ENCODE measurements at places on chromosomes 12 and 14. TPM values are rescaled to one million over a fixed set of nuclear protein-coding genes. Genes with fewer than 3 reads are reported as not detected.
A peak's percentile ranks its signal among the peaks of the same experiment; 100 is the strongest.

DNA sequence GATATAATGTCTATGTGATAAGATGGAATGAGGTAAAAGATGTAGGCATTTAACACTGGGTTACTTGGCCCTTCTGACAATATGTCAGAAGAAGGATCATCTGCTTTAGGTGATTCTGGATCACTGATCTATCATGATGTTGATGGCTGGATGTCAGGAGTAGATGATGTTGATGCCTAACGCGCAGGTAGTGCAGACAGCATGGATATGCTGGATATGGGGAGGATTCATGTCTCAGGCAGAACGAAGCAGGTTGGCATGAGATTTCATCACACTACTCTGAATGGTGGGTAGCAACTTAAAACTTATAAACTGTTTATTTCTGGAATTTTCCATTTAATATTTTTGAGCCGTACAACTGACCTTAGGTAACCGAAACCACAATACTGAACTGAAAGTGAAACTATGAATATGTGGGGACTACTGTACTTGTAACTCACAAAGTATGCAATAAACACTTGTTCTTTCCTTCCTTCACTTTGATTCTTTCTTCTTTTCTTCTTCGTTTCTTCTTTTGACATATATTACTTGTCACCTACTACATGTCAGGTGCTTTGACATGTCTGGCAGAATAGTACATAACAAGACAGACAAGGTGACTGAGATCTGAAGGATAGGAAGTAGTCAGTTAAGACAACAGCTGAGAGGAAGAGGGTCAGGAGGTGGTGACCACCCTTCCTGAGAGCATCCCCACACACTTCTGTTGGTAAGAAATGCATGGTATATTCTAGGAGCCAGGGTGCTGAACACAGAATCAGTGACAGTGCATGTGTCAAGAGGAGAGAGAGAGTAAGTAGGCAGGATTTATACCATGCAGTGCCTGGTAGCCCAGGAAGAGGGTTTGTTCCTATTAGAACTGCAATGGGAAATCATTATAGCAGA is 238.8 kb downstream of the PPFIA2 start:
- peak; percentile 4 for DNase-seq

The KRT78 gene
- total RNA-seq, result not detected

GRCh38 chr12:1705774-1706631 is 15.1 kb downstream of the ADIPOR2 start:
- DNase-seq, result no peak

The SLC25A47 gene
- not detected for total RNA-seq

GRCh38 chr14:106850913-106851825 is 1324.8 kb downstream of the TMEM121 start:
- DNase-seq, result no peak

GRCh38 chr12:77116277-77116676 is 50.9 kb upstream of the E2F7 start:
- no peak for DNase-seq

DNA sequence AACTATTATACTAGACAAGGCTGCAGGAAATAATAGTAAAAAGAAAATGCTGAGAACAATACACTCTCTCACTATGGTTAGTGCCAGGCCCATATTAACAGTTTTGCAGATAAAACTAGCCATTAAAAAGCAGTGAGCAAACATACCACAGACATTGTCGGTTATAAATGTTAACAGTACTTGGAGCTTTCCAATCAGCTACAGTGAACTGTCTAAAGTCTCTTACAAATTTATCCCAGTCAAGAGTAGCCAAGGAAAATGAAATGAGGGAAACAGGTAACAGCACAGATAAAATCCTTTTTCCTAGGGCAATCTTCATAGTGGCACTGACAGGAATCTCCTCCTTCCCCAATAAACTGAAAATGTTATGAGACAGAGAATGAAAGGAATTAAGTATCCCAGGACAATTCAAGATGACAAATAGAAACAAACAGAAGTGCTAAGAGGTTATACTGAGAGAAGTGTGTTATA is 30.8 kb downstream of the PAWR start:
- no peak for DNase-seq

DNA sequence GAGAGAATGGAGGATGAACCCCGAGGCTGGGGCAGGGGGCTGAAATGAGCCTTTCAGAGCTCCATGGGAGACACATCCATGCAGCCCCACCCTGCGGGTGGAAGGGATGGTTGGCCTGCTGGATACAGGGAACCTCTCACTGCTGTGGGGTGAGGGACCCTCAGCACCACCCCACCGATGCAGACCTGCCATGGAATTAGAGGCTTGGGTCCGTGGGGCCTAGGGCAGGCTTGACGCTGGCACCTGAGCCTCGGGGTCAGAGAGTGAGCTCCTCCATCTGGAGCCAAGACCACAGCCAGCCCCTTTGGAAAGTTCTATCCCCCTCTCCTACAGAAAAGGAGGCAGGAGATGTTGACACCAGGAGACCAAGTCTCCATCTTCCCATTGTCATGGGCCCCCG is 7.4 kb upstream of the KRT74 start:
- DNase-seq, result no peak

The KRT83 gene
- 5.9 TPM for total RNA-seq

The CPM gene
- total RNA-seq, result 1.2 TPM

DNA sequence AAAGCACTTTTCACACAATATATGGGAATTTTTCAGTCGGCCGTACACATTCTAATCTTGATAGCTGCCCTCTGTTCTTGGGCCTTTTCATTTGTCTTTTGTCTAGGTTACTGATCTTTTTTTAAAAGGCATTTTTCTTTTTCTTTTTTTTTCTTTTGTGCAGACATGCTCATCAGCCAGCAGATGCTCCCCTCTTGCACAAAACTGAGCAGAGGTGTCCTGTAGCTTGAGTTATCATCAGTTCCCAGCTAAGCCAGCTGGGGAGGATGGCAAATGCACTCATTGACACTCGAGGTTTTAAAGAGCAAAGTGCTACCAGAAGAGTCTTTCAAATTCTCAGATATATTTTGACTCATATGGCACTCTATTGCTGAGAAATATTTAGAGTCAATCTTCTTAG is 913.9 kb upstream of the SEL1L start:
- no peak for DNase-seq

The TNFAIP2 gene
- 1.8 TPM for total RNA-seq

The GPD1 gene
- total RNA-seq, result 1.2 TPM

- DNase-seq, result peak; percentile 19
Observed at GRCh38 chr12:10362325-10362724, 27.5 kb downstream of the KLRK1 start.

The CCDC175 gene
- total RNA-seq, result not detected

DNA sequence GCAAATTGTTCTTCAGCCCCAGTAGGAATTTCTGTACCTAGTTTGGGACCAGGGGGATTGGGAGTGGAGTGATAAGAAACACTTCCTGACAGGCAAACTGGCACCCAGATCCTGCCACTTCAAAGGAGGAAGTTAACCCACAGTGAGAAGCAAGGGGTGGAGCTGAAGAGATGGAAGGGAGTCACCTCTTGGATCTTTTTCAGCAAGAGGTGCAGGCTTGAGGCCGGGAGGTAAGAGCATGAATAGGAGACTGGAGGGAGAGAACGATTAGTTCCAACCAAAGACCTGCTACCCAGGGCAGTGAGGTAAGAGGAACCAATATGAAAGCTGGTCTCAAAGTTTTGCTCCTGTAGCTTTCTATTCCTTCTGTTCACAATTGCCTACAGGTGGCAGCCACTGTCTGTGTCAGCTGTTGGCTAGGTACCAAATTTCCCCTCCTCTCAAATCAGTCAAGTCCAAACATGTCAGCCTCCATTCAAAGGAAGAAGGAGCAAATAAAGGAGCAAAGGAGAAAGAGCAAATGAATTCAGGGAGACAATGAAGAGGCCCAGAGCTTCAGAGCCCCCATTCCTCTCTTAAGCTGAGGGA is 14.9 kb upstream of the TAC3 start:
- DNase-seq, result peak; percentile 80

All from mammary epithelial cell (primary cell).